Amygdala (tissue), 56 donors: ENCODE measurements at places on chromosomes 5 and 9.

- no peak for DNase-seq
These were observed 7.0 kb upstream of the IRF1 start for GRCh38 chr5:132497488-132497997.

- DNase-seq = no peak
These were observed 58.3 kb upstream of the AKNA start for GRCh38 chr9:114446036-114446435.

GRCh38 chr5:138661291-138661960, 86.2 kb upstream of the HSPA9 start:
- DNase-seq = no peak

GRCh38 chr9:78112406-78112805, 80.8 kb upstream of the GNAQ start:
- DNase-seq = no peak

DNA sequence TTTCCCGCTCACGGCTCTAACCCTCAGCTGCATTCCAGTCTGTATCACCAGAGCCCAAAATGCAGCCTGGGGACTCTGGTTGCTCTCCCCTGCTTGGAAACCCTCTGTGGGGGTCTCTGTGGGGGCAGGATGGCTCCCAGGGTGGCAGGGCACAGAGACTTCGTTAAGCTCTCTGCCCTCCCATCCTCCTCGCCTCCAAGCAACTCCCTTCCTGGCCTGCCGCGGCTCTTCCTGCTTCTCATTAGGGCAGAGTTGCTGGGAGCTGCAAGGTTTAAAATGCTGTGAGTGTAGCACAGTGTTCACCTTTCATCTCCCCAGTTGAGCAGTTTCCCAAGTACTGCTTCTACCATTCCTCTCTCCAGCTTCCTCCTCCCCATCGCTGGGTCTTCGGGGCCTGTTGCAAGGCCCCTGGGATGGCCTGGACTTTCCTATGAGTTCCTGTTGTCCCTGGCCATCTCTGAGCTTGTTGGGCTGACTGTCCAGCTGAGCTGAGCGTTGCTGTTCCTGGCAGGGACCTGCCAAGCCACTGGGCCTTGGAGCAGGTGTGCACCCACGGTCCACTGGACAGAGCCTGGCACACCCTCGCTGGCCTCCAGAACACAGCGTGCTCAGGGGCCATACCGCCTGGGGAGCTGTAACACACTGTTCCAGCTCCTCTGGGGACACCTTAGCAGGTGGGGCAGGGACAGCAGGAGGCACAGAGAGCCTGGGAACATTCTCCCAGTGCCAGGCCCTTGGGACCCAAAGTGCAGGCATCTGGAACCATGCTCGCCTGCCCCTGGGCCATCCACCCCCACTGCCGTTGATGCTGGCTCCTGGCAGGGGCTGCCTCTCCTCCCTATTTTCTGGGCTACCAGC, 188.4 kb downstream of the C9orf50 start:
- no peak for DNase-seq

- no peak for DNase-seq
These were observed 194.2 kb downstream of the CDK5RAP2 start for GRCh38 chr9:120385606-120386389.

- DNase-seq = no peak
These were observed 292.7 kb upstream of the SMARCA2 start for GRCh38 chr9:1722404-1722803.

- no peak for DNase-seq
These were observed 6.7 kb upstream of the TMEM141 start for GRCh38 chr9:136784249-136784996.

DNA sequence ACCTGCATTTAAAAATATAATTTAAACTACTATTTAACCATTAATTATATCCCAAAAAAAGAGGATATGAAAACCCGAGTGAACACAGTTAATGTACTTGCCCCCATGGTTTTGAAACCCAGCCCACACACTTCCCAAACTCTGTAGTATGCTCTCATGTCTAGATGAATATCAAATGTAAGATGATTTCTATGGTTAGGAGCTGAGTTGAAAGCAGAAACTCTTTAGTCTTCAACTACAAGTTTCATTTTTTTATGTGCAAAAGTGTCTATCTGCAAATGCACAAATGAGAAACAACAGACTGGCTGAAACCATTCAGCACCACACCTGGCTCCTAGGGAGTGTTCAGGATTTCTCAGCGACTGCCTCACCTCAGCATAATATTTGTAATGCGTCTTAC, 183.3 kb downstream of the SEMA5A start:
- DNase-seq = no peak

- no peak for DNase-seq
These were observed 740.1 kb upstream of the FAM174A start for GRCh38 chr5:99795031-99795430.

- no peak for DNase-seq
These were observed 4.1 kb downstream of the GLRX start for GRCh38 chr5:95818181-95819147.

GRCh38 chr9:19922476-19923118, 133.8 kb upstream of the SLC24A2 start:
- DNase-seq = peak; percentile 64

- DNase-seq = no peak
These were observed 1.0 kb upstream of the FBXW11 start for GRCh38 chr5:172007175-172008110.

- no peak for DNase-seq
These were observed 59.8 kb upstream of the POU5F2 start for GRCh38 chr5:93800988-93801811.

- DNase-seq = no peak
These were observed 30.2 kb downstream of the RASGEF1C start for GRCh38 chr5:180178531-180179441.

DNA sequence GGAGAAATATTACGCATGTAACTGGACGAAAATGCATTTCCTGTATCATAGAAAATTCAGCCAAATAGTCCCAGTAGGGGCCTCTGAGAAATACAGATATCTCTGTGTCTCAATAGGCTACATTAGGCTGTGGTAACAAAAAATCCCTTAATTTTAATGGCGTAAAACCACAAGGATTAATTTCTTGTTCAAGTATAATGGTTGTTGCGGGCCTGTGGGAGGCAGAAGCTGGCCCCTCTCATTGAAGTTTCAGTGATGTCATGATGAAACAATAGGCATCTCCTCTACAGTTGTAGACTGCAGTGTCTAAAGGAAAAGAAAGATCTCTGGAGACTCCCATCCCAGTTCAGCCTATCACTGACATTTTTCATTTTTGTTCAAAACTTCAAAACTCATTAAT, 1625.6 kb upstream of the C9orf72 start:
- no peak for DNase-seq

- no peak for DNase-seq
These were observed 79.4 kb downstream of the PHF2 start for GRCh38 chr9:93655621-93656425.

GRCh38 chr9:129221233-129221632, 43.2 kb upstream of the IER5L start:
- DNase-seq = no peak

DNA sequence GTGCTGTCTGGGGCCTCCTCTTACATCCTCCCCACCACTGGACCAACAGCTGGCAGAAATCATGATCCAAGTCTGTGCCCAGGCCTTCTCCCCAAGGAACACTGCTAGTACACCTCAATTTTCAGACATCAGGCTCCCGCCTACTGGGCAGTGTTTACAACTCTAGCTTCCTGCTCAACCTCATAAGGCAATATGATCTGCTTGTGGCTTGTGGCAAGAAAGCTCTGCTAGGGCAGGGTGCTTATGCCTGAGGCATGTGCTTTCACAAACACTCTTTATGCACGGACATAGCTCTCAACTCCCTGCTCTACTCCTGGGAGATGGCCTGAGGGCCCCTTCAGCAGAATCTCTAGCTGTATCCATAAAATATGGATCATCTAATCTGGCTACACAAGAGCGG, 32.5 kb downstream of the SH3TC2 start:
- no peak for DNase-seq

DNA sequence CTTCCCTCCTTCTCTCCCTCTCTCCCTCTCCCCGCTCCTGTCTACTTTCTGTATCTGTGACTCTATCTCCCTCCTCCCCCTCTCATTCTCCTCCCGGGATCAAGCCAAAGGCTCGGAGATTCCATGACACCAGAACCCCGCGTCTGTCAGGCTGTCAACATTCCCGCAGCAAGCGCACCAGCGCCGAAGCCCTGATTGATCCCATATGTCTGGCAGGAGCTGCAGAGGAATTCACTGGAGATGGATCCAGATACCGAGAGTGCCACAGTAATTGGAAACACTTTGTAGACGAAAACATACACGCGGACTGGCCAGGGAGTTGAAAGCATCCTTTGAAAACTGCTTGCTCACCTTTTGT, 300 bp upstream of the SVEP1 start:
- DNase-seq = no peak

- no peak for DNase-seq
These were observed 385.0 kb upstream of the TRPC7 start for GRCh38 chr5:136750224-136750862.

DNA sequence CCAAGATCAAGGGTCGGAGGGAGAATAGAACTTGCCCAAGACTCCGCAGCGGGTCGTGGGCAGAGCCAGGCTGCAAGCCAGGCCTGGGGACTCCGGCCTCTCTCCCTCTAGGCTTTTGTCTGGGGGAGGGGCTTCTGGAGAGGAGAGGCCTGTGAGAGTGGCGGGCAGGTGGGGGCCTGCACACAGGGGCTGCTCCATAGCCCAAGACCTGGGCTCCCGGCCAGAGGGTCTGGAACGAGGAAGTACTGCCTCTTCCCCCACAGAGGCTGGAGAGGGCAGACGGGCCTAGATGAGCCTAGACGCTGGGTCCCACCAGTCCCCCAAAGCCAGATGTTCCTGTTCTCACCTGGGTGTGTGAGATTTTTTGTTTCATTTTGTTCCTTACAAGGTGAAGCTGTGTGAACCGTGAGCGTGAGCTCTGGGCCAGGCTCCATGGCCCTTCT, 5.2 kb upstream of the ST6GALNAC6 start:
- DNase-seq = no peak

- DNase-seq = no peak
These were observed 121.7 kb upstream of the FAM120A start for GRCh38 chr9:93329629-93330280.

GRCh38 chr9:135098400-135099105, 11.1 kb downstream of the OLFM1 start:
- no peak for DNase-seq

- no peak for DNase-seq
These were observed 49.9 kb upstream of the TTC23L start for GRCh38 chr5:34789021-34789531.

DNA sequence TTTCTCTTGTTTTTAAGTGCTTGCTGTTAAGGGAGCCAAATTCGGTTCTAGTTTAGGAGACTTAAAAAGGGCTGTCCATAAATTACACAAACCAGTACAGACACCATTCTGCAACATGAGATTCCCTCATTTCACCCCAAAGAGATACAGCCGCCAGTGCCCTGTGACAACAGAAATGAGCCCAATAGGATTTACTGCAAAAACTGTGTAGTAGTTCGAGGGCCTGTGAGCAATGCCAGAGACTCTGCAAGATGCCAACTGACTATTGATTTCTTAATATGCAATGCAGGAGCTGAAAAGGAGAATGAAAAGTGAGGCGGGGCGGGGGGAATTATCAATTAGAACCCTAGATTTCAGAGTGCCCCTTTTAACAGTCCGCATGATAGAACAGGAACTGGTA, 5.7 kb upstream of the C5orf15 start:
- no peak for DNase-seq

GRCh38 chr9:90802386-90802985, 867 bp downstream of the SYK start:
- DNase-seq = no peak

DNA sequence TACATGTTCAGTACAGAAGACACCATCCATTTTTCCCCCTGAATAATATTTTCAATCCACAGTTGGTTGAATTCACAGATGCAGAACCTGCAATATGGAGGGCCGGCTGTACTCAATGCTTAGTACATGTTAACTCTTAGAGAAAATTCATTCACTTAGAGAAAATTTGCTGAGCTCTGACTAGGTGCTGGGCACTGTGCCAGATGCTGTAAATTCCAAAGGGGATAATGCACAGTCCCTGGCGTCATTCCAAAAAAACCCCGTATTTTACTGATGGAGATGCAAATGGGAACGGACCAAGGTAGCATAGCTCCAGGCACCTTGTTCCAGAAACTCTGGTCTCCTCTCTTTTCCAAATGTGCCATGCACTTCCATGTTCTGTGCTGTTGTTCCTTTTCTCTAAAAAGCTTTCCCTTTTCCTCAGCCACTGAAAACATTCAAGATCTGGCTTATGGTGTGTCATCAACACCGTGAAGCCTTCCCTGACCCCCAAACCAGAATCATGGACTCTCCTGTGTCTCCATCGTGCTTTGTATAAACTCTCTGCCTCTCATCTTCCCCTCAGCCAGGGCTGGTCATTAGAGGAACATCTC, 55.7 kb upstream of the COL15A1 start:
- DNase-seq = no peak

- no peak for DNase-seq
These were observed 133.9 kb downstream of the DROSHA start for GRCh38 chr5:31397926-31398557.

DNA sequence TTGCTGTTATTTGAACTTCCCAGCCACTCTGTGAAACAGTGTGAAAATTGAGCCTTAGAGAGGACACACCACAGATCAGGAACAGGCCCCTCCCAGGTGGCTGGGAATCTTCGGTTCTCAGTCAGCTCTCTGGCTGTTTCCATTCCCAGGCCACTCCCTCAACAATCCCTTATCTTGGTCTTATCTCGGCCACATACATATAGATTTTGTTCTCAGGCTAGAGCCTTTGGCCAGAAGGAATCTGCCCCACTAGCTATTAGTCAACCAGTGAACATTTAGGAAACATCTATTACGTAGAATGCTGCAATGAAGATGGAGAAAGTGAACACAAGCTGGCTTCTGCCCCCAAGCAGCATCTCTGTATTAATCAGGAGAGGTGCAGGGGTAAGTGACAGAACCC, 21.0 kb upstream of the WWC1 start:
- no peak for DNase-seq

DNA sequence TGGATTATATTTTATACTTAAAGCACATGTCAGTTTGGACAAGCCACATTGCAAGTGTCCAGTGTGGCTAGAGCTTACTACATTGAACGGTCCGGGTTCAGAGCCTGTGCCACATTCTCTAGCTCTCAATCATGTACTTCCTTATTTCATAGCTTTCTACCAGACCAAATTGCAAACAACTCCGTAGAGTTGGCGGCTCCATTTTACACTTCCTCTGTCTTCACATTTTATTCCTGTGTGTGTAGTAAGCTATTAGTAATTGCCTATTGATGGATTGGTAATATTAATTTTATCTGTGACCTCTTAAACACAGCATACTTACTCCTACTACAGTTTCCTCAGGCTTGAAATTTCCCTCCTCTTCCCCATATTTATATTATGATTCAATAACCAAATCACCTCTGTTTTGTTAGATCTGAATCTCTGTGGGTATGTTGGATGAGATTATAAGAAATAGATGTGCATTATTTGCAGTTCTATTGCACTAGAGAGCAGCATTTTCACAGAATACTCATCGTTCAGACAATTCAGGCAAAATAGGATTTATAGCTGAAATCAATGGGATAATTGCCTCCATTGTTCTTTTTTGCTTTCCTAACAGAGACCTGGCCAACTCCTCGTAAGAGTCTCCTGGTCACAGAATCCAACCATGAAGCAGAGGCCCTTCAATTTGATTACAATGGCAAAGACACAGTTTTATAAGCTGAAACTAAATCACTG, 29.0 kb upstream of the C9orf72 start:
- no peak for DNase-seq

GRCh38 chr9:99340281-99340680, 118.2 kb downstream of the SEC61B start:
- DNase-seq = no peak
